ENCODE measurements at places on chromosomes 1 and 21.

DNA sequence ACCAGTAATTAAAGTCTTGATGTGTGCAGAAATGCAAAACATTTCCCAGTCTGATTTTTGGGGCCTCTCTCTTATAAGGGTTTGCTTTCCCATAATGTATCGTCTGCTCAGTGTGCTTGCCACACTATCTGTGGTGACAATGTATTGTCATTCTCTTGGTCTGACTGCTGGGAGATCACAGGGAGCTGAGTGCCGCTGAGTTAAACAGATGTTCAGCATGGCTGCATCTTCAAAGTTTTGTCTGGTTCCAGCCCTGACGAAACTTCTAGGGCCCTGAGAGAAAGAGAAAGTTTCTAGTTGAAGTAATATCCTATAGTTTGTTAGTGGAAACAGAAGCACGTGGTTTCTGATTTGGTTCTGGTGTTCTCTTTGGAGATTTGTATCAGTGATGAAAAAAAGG, 42.6 kb downstream of the DNM3 start:
- H3K4me3 ChIP-seq = no peak overlapping the region
- peak; percentile 18 for DNase-seq

DNA sequence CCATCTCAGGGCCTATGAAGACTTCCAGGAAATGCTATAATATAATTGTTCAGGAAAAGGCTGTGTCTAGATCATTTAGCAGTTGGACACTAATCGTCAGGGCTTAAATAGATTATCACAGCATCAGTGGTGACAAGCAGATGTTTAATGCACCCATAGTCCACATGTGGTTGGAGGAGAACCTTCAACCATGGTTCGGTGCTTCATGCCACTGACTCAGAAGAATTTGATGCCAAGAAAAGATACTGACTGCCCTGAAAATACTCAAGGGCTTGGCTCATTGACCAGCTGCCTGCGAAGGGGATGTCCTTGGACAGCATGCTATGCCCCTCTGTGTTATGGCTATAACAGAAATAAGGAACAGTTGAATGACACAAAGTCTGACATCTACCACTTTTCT, 175.7 kb downstream of the HHIPL2 start:
- H3K27me3 ChIP-seq = no peaks in the 10 kb centered on the region
- no peak for DNase-seq
- H3K36me3 ChIP-seq = no peaks in the 10 kb centered on the region
- no peak overlapping the region for H3K27ac ChIP-seq

DNA sequence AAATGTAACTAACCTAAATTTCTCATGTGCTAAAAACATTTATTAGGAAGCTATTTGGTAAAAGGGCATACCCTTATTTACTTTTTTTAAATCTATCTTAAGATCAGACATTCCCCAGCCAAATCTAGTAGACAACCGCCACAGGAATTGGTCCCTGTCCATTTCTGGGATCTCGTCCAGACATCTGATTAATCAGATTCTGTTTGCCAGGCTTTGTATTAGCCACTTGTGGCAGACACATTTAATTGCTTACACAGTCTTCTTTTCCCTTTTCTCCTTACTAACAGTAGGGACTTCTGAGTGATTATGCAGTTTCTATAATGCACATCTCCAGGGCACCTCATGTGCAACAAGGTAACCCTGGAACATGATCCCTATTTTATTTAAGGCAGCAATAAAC, 449.0 kb upstream of the RGS18 start:
- H3K4me3 ChIP-seq = no peak overlapping the region
- no peak overlapping the region for H3K27ac ChIP-seq
- no peaks in the 10 kb centered on the region for H3K27me3 ChIP-seq
- no peaks in the 10 kb centered on the region for H3K4me1 ChIP-seq

GRCh38 chr1:243457363-243457982, 201.6 kb downstream of the SDCCAG8 start:
- peaks cover 8% of the 10 kb centered on the region for H3K4me1 ChIP-seq
- no peaks in the 10 kb centered on the region for H3K36me3 ChIP-seq
- H3K27me3 ChIP-seq = no peaks in the 10 kb centered on the region
- no peak for DNase-seq
- no peak overlapping the region for H3K4me3 ChIP-seq
- H3K27ac ChIP-seq = no peak overlapping the region

DNA sequence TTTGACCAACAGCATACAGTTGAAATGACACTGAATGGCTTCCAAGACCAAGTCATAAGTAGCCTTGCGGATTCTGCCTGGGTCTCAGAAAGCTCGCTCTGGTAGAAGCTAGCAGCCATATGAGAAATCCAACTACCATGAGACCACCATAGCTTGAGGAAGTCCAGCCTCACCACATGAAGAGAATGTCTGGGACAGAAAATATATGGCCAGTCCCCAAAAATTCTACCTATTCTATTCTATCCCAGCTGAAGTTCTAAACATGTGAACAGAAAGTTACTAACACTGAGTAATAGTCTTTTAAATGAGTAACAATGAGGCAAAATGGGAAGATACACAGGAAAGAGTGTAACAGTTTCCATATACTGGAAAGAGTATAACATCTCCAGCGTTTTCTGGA, 9.0 kb downstream of the FMO5 start:
- H3K4me3 ChIP-seq = no peak overlapping the region
- H3K4me1 ChIP-seq = no peaks in the 10 kb centered on the region
- no peak for DNase-seq
- no peak overlapping the region for H3K27ac ChIP-seq
- peaks cover 3% of the 10 kb centered on the region for H3K27me3 ChIP-seq

DNA sequence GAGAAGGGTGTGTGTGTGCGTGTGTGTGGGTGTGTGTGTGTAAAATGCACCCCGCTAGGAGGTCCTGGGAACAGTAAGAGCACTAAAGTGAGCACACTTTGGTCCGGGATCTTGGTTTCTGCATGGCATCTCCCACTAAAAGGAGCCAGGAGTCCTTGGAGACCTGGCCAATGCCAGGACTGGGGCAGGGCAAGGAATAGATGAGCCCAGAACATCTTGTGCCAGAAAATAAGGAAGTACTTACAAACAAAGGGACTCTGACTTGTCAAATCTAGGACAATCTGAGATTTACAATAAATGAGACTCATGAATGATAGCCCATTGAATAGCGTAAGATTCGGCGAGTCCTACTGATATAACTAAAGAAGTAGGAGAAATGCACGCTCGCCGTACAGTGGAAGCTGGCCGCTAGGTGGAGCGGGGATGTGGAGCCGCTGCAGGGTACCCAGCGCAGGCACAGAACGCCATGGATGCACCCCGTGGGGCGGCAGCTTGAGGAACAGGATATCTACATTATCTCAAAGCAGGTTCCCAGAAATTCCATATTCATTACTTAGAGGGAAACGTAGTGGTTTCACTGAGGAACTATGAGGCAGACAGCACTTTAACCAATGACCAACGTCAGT, 7.1 kb downstream of the SLC37A1 start:
- DNase-seq = no peak
- H3K27me3 ChIP-seq = no peaks in the 10 kb centered on the region
- no peak overlapping the region for H3K4me3 ChIP-seq

DNA sequence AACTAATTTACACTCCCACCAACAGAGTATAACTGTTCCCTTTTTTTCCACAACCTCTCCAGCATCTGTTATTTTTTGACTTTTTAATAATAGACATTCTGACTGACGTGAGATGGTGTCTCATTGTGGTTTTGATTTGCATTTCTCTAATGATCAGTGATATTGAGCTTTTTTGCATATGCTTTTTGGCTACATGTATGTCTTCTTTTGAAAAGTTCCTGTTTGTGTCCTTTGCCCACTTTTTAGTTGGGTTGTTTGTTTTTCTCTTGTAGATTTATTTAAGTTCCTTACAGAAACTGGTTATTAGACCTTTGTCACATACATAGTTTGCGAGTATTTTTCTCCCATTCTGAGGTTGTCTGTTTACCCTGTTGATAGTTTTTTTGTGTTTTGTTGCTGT, 375.2 kb downstream of the MATN1 start:
- H3K4me3 ChIP-seq = no peak overlapping the region
- H3K27me3 ChIP-seq = peaks cover 42% of the 10 kb centered on the region
- no peaks in the 10 kb centered on the region for H3K4me1 ChIP-seq
- no peaks in the 10 kb centered on the region for H3K36me3 ChIP-seq

DNA sequence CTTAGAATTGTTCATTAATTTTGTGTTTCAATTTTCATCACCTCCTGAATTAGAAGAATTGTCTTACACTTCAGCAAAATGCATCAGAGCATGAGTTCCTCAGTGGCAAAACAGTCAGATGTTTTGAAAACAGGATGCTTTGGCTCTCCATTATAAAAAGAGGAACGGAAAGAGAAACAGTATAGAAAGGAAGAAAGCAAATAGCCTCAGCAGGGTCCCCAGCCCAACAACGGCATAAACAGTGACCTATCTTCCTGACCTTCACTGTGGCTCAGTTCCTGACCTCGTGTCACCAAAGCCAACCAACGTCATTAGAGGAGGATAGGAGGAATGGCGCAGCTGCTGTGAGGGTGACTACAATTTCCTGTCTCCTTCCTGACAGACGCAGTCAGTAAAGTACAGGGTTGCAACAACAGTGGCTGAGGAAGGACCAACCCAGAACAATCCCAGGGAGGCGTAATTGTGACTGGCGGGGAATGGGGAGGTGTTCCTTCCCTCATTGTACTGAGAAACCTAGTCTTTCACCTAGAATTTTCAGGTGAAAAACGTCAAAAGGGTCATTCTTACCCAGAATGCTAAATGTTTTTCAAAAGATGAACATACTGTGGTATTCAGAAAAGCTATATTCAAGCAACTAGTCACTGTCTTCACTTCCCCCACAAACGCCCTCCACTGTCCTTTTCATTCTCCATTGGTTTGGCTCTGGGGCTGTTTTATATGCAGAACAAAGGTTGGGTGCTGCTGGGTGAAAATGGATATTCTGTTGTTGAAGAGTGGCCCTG, 197.9 kb upstream of the SGIP1 start:
- H3K27me3 ChIP-seq = no peaks in the 10 kb centered on the region
- H3K36me3 ChIP-seq = peaks cover 53% of the 10 kb centered on the region
- peaks cover 63% of the 10 kb centered on the region for H3K4me1 ChIP-seq
- DNase-seq = peak; percentile 71

GRCh38 chr1:192266645-192267044, 50.1 kb upstream of the RGS21 start:
- H3K4me1 ChIP-seq = no peaks in the 10 kb centered on the region
- no peaks in the 10 kb centered on the region for H3K27me3 ChIP-seq

GRCh38 chr1:59292562-59292961, 4.3 kb upstream of the FGGY start:
- no peak for DNase-seq
- H3K36me3 ChIP-seq = no peaks in the 10 kb centered on the region
- H3K4me1 ChIP-seq = peaks cover 31% of the 10 kb centered on the region
- no peaks in the 10 kb centered on the region for H3K27me3 ChIP-seq
- H3K27ac ChIP-seq = peak overlapping the region; percentile 60
- H3K4me3 ChIP-seq = no peak overlapping the region

GRCh38 chr21:42607102-42607501, 46.3 kb upstream of the PDE9A start:
- no peak overlapping the region for H3K4me3 ChIP-seq
- no peak for DNase-seq
- H3K4me1 ChIP-seq = peaks cover 9% of the 10 kb centered on the region
- no peak overlapping the region for H3K27ac ChIP-seq

- no peaks in the 10 kb centered on the region for H3K36me3 ChIP-seq
- H3K4me3 ChIP-seq = no peak overlapping the region
- H3K4me1 ChIP-seq = no peaks in the 10 kb centered on the region
- H3K27ac ChIP-seq = no peak overlapping the region
Observed at GRCh38 chr1:157197906-157198435, 59.8 kb upstream of the ETV3 start.

DNA sequence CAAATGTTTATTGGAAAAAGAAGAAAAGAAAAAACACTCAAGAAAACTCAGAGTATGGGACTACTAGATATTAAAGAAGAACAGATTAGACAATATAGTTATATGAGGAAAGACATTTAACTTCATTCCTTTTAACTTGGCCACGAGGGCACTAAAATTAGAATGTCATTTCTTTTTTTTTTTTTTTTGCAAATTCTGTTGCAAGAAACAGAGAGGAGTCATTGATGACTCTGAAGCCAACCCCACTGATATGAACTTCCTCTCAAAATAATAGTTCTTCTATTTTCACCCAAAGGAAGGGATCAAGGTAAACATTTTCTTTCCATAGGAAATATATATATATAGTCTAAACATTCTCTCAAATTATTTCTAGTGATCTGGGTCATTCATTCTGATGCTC, 24.6 kb upstream of the PEX19 start:
- H3K4me1 ChIP-seq = no peaks in the 10 kb centered on the region
- no peak for DNase-seq
- H3K27ac ChIP-seq = no peak overlapping the region
- no peaks in the 10 kb centered on the region for H3K27me3 ChIP-seq
- no peak overlapping the region for H3K4me3 ChIP-seq
- H3K36me3 ChIP-seq = peaks cover 60% of the 10 kb centered on the region

DNA sequence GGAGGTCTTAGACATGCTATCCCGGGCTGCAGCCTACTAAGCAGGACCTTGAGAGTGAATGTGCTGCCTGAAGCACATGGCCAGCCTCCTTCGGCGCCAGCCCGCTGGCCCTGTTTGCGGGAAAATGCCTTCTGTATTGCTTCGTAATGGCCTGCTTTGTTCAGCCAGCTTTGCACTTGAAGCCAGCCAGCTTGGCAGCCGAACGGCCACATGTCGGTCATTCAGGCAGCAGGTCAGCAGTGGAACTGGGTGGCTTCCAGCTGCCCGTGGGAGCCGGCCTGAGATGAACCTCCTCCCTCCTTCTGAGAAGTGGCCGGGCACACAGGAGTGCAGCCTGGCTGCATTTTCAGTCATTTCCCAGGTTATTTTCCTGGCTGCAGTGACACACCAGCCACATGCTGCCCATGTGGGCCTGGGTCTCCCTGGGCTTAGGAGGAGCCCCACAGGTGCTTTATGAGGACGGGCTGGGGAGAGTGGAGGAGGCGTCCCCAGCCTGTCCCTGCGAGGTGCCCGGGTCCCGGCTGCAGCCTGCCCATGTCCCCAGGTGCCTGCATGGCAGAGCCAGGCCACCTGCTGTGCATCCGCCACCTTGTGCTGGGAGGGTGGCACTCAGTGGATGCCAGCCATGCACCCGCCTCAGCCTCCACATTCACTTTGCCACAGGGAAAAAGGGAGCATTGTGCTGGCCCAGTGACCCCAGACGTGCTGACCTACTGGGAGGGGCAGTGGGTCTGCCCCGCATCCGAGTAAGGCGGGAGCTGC, 103.5 kb downstream of the SIK1 start:
- peaks cover 8% of the 10 kb centered on the region for H3K4me1 ChIP-seq
- H3K4me3 ChIP-seq = no peak overlapping the region
- no peak overlapping the region for H3K27ac ChIP-seq
- H3K27me3 ChIP-seq = no peaks in the 10 kb centered on the region

DNA sequence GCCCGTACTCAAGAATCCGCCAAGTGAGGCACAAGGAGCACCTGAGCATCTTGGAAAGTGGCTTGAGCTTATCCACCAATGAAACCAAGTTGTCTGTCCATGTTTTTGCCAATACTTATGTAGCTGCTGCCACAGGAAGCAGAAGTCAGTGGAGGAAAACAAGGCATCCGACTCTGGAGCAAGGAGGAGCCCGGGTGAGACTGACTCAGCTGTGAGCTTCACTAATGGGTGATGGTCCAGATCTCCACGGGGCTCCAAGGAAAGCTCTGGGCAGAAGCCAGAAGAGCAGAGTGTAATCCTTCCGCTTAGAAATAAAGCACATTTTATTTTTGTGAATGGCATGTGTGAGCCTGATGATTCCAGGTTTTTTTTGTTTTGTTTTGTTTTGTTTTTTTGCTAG, 12.3 kb upstream of the SSR2 start:
- H3K4me3 ChIP-seq = no peak overlapping the region
- H3K27ac ChIP-seq = no peak overlapping the region
- peaks cover 7% of the 10 kb centered on the region for H3K4me1 ChIP-seq
- DNase-seq = no peak

Data from activated CD4-positive, alpha-beta T cell treated with anti-CD3 and anti-CD28 coated beads, Interleukin-2, amount 10 ng/mL, durations not matched to agents 7 days and 5 days (primary cell).